ENCODE measurements at places on chromosomes 1 and 21.

DNA sequence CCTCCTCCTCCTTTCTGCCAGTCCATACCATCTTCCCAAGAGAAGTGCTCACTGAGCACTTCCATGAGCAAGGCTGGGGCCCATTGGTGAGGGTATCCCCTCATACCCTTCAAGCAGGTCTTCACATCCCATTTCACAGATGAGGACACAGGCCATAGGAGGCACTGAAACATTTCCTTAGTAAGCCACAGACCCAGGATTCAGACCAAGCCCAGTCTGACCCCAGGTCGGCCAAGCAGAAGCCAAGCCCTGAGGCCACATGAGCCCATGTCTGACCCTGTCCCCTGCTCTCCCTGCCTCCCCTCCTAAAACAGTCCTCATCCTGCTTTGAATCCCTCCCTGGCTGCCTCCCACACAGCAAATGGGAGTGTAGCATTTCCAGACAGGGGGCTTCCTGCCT lies 146.2 kb downstream of the ZSCAN20 start:
- no peak for DNase-seq

- no peak for DNase-seq
Observed at GRCh38 chr1:62299426-62300200, 19.6 kb downstream of the KANK4 start.

DNA sequence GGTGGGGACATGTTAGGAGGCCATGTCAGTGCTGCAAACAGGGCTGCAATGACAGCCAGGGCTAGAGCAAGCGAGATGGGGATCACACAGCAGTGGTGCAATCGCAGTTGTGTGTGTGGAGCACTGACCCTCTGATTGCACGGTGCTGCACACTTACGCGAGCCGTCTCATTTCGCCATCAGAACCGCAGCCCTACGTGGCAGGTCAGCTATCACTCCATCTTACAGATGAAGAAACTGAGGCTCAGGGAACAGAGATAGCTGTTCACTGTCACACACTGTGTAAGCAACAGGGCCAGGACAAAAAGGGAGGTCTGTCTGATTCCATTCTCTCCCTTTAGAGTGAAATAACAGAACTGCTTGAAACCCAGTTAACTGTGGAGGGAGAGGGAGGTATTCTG lies 104.8 kb upstream of the SLC45A1 start:
- no peak for DNase-seq

DNA sequence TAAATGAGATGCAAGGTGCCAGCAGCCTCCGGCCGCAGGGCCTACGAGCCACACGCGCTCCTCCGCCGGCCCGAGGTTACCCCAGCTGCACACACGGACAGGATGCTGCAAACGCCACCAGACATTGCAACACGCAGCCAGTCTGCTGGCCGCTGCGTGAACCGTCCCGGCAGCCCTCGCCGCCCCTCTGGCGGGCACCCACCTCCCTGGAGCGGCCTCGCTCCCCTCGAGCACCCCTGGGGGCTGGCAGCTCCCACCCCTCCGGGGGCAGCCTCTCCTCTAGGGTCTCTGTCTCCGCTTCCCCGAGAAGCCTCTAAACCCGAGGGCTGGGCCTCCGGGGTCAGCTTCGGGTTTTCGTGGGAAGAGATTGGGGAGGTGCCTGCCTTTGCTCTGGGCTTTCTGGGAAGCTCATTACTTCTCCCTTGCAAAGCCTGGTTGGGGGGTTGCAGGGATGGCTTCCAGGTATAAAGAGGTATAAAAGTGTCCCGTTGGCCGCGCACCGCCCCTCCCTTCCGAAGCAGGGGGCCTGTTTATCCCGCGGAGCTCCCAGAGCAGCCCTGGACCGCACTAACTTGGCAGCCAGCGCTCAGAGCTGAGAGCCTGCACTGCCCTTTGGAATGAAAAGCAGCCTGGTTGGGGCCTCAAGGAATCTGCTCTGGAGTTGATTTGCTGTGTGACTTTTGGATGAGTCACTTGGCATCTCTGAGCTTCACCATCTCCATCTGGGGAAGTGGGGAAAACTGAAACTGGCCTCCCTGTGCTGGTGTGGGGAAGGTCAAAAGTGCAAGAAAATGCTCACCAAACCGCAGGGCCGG lies 21.8 kb downstream of the DHRS3 start:
- peak; percentile 96 for DNase-seq

DNA sequence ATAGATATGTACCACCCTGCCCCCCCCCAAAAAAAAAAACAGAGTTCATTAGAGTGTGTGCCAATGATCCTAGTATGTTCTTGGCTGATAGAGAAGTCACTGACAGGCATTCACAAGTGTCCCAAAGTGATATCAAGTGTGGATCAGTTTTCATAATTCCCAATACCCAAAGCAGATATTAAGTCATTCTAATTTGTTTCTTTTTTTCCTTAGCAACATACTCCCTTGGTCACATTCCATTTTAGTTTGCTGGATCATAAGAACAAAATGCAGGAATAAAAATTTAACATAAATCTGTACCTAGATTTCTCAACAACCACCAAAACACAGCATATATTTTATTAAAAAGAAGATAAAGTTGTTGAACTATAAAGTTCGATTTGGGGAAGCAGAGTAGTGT lies 129.8 kb upstream of the PALMD start:
- no peak for DNase-seq

DNA sequence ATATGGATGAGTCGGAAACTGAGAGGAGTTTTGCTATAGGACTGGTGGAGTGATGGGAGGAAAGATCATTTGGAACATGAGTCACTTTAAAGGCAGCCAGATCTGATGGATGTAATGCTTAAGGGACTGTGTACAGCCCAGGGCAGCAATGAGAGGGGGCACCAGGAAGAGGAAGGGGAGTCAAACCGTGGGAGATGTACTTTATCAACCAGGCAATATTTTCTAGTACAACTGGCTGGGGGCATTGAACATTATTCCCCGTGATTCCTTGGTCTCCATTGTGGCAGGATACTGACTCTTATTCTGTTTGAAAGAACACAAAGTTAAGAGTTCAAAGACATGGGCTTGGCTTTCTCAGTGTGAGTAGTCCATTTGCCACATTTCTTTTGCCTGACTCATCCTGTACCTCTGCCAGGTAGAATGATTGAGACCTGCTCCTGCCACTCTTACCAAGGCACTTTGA lies 268.2 kb upstream of the NR5A2 start:
- peak; percentile 26 for DNase-seq

DNA sequence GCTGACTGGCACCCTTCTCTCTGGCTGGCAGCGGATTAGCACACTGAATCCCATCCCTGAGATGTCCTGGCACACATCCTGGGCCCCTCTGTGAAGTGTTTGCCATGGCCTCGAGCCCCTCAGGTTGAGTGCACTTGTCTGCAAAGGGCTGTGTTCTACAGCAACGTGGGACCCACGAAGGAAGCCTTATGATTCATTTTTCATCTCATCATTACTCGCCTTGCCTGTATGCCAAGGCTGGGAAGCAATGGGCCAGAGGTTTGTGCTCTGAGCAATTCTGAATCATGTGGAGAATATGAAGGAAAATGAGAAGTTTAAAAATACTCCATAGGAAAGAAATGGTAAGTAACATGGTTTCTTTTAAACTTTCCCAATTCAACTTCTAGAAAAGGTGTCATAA lies 124.8 kb upstream of the LMO4 start:
- no peak for DNase-seq

- no peak for DNase-seq
Observed at GRCh38 chr1:40395190-40396175, 22.0 kb downstream of the SMAP2 start.

GRCh38 chr1:36944883-36945282 lies 89.4 kb downstream of the GRIK3 start:
- no peak for DNase-seq

DNA sequence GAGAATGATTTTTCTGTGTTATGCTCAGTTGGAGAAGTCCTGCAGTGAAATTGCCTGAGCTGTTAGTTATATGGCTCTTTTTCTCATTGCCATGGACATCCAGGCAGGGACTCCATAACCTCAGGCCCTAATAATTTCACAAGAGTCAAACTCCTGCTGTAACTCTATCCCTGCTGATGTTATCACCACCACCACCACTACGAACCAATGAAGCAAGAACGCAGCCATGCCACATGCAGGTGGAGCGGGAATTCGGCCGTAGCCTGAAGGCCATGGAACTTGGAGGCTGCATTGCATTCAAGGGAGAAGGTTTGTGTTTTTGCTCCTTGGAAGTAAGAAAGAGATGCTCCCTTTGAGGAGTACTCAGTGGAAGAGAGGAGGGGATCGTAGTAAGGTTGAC lies 16.8 kb upstream of the DLGAP3 start:
- no peak for DNase-seq

DNA sequence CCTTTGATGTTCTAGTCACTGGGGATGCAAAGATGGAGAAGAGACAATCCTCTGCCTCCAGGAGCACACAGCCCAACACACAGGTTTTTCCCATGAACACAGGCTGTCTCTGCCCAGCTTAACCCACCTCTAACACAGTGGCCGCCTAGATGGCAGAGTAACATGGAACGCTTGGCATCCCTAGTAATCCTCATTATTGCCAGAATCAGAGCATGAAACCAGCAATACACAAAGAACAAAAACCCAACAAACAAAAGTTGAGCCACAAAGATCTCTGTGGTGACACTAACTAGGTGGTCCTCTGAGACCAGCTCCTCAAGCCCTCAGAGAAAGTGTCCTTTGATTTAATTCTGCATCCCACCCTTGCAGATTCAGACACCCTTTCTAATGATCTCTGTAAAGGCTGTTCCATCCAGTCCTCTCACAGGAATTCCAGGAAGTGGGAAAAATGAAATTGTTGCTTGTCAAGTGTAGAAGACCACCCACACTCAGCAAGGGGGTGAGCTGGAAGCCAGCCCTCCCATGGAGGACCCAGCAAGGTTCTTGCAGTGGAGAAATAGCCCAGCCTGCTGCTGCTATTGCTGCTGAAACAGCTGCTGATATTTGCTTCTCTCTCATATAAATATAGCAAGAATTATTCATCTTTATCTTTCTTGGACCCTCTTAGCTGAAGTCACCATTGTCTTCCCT lies 7.4 kb upstream of the ATP2B4 start:
- no peak for DNase-seq

GRCh38 chr1:67935560-67935959 lies 102.3 kb upstream of the GNG12 start:
- DNase-seq: no peak

- DNase-seq: no peak
Observed at GRCh38 chr1:38875811-38876210, 2.7 kb upstream of the MYCBP start.

DNA sequence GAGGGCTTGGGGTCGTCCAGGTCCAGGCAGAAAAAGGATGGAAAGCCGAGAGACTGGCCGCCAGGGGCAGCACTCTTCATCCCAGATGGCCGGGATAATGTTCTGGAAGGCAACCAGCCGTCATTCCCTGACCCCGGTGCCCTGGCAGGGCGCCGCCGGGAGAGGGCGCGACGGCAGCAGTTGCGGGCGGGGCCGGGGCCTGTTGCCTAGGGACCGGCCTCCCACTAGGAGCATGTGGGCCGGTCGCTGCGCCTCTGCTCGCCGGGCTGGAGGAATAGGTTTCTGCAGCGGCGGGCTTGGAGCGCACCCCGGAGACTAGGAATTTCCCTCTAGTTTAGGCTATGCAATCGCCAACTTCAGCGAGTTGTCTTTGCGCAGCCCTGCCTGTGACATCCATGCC lies 11.0 kb downstream of the DMRTB1 start:
- peak; percentile 64 for DNase-seq

GRCh38 chr21:34843562-34843961 lies 174.8 kb downstream of the CLIC6 start:
- DNase-seq: no peak

GRCh38 chr1:116067566-116067890 lies 43.7 kb upstream of the MAB21L3 start:
- no peak for DNase-seq

DNA sequence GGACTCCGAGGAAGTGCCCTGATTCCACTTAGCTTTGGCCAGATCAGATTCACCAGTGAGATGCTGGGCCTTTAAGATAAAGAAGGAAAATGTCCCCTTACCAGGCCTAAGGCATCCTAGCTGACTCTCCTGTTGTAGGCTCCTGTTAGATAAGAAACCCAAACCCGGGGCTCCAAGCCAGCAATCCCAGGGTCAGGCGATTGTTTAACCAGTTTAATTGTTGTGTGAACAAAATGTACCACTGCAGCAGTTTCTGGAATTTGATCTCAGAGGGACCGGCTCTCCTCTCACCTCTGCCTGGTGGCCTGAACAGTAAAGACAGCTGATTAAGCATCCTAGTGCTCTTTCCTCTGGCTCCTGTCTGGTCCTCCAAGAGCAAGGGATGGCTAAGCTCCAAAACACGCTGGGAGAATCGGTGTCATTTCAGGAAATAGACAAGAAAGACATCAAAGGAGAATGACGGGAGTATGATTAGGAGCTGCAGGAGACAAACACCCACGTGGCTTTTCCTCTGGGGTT lies 9.3 kb upstream of the KLHDC8A start:
- no peak for DNase-seq

GRCh38 chr21:34826836-34827235 lies 158.0 kb downstream of the CLIC6 start:
- DNase-seq: no peak

DNA sequence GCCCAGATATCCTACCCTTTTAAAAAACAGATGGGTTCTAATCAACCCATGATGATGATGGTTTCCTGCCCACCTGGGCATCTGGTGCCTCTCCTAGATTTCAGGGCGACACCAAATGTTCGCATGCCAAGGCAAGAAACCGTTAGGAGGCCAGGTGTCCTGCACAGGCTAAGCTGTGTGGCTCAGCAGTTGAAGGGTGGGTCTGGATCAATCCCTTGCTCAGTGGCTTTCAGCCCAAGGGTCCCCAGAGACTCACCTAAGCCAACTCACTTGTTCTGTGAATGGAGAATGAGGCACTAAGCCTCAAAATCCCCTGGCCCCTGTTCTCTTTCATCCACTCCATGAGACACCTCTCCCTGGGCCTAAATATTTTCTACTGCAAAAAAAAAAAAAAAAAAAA lies 169.1 kb upstream of the EDN2 start:
- DNase-seq: no peak

DNA sequence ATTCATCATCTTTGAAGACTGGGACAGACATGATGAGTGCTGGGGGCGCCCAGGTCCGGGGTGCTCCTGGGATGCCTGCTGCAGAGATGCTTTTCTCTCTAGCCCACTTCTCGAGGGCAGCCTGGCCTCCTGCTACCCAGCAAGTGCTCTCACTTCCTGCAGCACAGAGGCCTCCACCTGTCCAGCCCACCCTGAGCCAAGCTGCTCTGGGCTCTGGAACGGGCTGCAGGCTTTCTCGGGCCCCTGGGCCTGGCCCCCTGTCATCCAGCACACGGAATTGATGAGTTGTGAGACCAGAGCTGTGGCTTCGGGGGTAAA lies 469.5 kb upstream of the VAMP3 start:
- DNase-seq: no peak

DNA sequence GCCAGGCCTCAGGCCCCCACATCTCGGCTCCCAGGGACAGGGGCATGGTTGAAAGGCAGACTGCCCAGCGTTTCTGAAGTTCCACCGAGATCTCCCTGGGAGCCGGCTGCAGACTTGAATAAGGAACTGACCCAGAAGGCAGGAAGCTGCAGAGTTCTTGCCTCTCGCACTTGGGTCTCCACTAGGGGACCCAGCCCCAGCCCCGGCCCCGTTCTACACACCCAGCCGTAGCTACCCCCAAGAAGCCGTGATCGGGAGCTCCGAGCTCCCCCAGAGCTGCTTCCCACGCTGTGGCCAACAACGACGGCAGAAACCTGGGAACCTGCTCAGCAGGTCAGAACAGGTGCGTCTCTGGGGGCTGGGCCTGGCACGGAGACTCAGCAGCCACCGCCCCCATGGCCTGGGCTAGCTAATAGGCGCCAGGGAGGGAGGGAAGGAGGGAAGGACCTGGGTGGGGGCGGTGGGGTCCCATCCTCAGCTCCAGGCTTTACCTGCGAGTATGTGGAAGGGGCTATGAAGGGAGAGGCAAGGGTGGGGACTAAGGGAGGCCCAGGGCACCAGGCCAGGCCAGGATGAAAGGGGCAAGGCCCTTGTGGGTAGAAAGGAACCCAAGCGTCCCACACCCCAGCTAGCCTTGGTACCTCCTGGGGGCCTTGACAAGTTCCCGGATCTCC lies at the start of gene NECTIN4:
Gene NECTIN4 (minus strand): TSS at position 308 of the 674 bp plus-strand sequence. CDS start 262 bp downstream, at position 46.
- DNase-seq: no peak
